Naive thymus-derived CD8-positive, alpha-beta T cell (primary cell): ENCODE measurements at places on chromosomes 11 and 22. TPM values are rescaled to one million over a fixed set of nuclear protein-coding genes. Genes with fewer than 3 reads are reported as not detected.

DNA sequence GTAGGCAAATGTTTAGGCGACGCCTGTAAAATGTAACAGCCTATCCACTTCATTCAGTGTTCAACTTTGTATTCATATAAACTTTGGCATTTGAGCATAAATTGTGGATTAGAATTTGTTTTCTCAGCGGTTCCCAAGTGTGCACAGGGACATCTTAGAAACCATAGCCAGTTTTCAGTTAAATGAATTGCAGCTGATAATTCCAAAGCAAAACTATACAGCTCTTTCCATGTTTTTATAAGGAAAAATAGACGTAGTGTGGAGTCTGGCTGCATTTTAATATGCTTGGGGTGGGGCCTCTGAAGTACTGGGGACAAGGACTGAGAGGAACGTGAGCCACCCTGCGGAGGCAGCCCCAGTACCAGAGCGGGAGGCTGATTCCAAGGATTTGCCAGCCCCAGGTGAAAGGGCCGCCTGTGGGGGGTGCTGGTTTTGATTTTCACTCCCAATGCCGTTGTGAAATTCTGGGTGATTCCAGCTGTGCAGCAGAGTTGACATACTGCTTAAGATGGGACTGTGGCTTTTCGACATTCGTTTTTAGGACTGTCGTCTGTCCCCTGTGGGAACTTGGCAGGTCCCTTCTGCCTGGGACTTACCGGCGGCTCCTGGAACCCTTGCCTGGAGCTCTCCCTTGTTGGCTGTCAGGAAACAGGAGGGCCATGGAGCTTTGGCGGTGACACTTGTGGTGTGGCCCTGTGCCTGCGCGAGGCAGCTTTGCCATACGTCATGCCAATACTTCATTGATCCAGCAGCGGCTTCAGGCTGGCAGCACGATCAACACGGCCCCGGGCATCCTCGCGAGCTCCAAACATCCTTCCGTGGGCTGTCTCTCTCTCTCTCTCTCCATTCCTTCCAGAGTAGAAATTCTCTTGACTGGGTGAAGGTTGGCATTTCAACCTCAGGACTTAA lies 370.9 kb downstream of the TBC1D22A start:
- DNase-seq = no peak

GRCh38 chr22:37018815-37019308 lies 385 bp downstream of the TST start:
- no peak for DNase-seq

GRCh38 chr22:38753948-38754750 lies 1.6 kb downstream of the SUN2 start:
- no peak for DNase-seq

Gene ZW10
- total RNA-seq = 9.8 TPM

Gene SLC22A12
- not detected for total RNA-seq

Gene OR2AG1
- total RNA-seq = not detected

GRCh38 chr11:127926721-127927120 lies 660.6 kb downstream of the ETS1 start:
- no peak for DNase-seq

Gene OR56A1
- total RNA-seq = not detected

- no peak for DNase-seq
Measured at GRCh38 chr22:48871176-48871840, 956.4 kb downstream of the BRD1 start.

DNA sequence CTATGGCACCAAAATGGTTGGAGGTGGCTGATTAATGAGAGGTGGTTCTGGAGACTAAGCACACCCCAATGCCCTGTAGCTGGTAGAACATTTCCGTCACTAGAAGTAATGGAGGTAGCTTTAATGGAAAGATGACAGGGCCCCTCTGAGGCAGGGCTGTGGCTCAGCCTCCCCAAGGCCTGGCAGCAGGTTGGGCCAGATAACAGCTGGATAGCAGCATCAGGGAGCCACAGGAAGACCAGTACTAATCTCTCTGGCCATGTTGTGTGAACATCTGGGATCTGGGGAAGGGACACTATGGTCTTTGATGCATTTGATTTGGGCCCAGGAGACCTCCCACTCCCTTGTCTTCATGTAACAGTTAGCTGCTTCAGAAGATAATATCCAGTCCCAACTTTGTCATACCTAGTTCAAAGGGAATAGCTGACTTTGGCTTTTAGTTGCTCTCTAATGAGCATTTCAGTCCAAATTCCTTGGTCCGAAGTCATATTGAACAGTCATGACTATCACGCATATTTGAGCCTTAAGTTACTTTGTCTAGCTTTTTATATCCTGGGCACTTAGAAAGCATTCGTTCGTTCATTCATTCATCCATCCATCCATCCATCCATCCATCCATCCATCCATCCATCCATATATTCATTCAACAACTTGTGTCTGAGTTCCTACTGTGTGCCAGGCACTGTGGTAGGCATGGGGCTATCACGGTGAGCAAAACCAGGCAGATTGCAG lies 53.0 kb upstream of the LMO2 start:
- DNase-seq = no peak

Gene CNIH2
- 1.1 TPM for total RNA-seq

DNA sequence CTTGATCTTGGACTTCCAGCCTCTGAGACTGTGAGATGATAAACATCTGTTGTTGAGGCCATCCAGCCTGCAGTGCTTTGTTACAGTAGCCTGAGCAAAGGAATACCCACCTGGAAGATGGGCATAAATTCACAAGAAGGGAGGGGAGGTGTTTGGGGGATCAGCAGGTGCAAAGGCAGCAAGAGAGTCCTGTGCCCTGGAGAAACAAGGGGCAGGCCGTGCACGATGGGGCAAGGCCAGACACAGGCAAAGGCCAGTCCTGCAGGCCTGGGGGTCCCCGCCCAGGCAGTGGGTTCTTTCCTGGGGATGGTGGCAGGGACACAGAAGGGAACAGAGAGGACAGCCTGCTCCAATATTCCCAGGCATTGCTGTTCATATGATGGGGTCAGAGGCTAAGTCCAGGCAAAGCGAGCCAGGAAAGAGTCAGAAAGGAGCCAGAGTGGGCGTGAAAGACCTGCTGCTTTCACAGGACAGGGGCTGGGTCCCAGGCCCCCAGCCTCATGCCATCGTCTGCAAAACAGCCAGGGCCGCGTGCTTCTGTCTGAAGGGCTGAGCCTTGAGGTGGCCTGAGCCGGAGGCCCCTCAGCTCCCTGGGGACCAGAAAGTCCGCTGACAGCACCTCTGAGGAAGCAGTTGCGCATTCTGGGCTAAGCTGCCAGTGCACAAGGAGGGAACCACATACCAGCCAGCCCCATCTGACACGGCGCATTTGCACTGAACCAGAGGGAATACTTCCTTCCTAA lies 48.8 kb downstream of the MYEOV start:
- DNase-seq = no peak

- no peak for DNase-seq
Measured at GRCh38 chr22:25919452-25919851, 177.5 kb downstream of the MYO18B start.

Gene TYR
- not detected for total RNA-seq

Gene SCO2
- total RNA-seq = 2.7 TPM

DNA sequence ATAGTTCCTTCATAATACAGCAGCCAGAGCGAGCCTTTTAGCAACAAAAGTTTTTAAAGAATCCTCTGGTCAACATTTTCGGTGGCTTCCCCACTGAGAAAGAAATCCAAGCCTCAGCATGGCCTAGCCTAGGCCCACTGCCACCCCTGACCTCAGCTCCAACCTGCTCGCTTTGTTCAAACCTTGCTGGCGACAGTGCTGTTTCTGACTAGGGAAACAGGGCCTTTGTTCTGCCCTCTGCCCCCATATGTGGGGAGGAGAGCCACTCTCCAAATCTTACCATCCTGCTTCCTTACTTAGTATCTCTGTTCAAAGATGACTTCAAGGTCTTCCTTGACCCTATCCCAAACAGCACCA lies 95.8 kb downstream of the CCDC83 start:
- DNase-seq = no peak

- no peak for DNase-seq
Measured at GRCh38 chr11:95324826-95325225, 93.8 kb upstream of the SESN3 start.

DNA sequence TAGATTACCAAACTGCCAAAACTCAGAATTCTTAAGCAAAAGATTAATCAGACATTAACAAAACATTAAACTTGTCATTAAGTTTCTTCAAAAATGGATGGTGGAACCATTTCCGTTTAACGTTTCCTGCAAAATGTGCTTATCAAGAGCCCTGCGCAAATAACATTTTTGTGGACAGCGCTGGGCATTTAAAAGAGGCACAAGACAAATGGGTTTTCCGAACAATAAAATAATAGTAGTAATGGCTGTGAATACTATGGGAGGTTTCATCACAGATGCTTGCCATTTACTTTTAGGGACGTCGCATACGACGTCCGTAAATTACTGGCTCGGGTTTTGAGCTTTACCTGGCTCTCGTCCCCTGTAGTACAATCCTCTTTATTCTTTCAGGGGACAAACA lies 1.1 kb downstream of the NPAT start:
- DNase-seq = no peak

GRCh38 chr11:87137711-87138110 lies 100.0 kb downstream of the TMEM135 start:
- DNase-seq = no peak

DNA sequence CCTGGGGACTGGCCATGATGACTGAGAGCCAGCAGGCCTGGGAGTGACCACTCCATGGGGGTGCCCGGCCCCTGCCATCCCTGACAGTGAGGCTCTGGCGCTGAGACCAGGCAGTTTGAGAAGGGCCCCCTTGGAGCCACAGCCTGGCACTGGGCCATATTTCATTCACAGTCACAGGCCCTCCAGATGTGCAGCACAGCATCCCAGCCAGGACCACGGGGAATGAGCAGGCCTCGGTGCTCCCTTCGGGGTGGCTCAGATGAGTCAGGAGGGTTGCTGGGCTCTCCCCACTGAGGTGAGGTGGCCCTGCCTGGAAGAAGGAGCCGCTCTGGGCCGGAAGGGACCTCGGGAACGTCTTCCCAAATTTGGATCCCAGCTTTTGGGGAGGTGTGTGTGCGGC lies 53.0 kb downstream of the GRAMD4 start:
- DNase-seq = no peak

GRCh38 chr11:131684111-131685060 lies 314.0 kb downstream of the NTM start:
- no peak for DNase-seq

DNA sequence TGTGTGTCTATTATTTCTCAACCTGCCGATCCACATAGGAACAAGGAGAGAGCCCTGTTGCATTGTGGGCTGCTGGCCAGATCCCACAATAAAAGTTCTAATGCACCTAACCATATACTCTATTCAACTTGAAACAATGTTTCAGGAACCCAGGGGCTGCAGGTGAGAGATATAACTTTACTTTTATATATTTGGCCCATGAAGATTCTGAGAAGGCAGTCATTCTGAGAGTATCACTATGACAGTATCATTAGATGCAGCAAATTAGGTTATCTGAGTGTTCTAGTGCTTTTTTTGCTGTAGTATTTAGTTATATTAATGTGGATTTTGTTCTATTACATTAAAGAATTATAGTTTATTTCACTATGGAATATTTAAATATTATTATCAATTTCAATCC lies 655.1 kb upstream of the ARHGAP42 start:
- DNase-seq = no peak

DNA sequence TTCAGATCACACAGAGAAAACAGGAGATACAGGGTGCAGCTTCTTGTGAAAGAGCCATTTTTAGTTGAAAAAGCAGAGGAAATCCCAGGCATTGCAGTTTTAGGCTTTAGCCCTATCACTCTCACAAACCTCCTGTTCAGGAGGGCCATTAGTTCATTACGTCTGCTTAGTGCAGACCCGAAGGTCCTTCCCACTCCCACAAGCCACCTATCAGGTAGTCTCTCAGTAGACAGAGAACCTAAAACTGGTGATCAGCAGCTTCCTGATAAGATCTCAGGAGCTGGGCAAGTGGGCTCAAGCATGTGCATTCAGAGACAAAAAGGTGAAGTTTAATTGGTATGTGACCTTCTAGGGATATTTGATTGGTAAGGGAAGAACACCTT lies 4.3 kb downstream of the GLYAT start:
- no peak for DNase-seq

Gene PVALB
- total RNA-seq = not detected

DNA sequence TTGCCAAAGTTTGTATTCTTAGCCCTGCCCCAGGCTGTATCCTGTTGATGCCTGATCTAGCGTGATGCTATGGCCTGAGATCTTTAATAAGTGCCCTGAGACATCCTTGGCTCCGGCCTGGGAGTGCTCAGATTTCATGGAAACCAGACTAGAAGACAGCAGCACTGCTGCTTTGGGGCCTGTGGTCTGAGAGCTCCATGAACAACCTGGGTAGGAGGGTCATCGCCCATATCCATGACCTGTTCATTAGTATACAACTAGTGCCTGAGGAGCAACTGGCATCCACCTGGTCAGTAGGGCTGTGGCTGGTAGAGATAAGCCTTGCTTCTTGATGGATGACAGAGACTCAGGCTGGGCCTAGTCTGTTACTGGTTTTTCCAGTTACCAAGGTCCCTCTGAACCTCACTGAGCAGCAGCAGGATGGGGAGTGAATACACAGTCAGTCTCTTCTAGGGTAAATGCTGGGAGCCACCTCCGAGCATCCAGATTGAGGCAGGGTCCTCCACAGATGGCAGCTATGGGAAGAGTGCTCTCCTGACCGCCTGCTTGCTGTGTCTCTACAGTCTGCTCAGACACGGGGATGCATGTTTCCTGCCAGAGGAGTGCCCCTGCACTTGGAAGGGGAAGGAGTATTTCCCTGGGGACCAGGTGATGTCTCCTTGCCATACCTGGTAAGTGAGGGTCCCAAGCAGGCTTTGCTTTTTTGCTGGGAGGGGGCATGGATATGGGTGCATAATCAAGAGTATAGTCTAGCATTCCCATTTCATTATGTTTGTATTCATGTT lies 39.0 kb downstream of the OTOG start:
- DNase-seq = peak; percentile 53

DNA sequence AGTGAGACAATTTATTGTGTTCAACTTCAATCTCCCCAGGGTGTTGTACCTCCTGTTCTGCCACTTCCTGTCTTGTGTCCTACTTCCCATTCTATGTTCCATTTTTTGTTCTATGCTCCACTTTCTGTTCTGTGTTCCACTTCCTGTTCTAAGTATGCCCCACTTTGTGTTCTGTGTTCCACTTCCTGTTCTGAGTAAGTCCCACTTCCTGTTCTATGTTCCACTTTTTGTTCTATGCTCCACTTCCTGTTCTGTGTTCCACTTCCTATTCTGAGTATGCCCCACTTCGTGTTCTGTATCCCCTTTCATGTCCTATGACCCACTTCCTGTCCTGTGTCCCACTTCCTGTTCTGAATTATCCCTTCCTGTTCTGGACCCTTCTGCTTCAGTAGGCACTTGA lies 732.7 kb downstream of the TBC1D22A start:
- no peak for DNase-seq

Gene AMPD3
- 24.9 TPM for total RNA-seq

GRCh38 chr11:67379061-67380058 lies 6.0 kb upstream of the CLCF1 start:
- no peak for DNase-seq

GRCh38 chr11:64519541-64519940 lies 71.5 kb upstream of the SLC22A12 start:
- DNase-seq = no peak
